ENCODE measurements at places on chromosomes 6 and 20.

GRCh38 chr20:37261714-37262113, at the start of gene GHRH:
TSS of gene GHRH (minus strand) at chr20:37261814. CDS start at chr20:37256889, 4,925 bp downstream.
- no peak for DNase-seq

- peak; percentile 55 for DNase-seq
Observed at GRCh38 chr6:70857387-70858077, 99.3 kb downstream of the B3GAT2 start.

DNA sequence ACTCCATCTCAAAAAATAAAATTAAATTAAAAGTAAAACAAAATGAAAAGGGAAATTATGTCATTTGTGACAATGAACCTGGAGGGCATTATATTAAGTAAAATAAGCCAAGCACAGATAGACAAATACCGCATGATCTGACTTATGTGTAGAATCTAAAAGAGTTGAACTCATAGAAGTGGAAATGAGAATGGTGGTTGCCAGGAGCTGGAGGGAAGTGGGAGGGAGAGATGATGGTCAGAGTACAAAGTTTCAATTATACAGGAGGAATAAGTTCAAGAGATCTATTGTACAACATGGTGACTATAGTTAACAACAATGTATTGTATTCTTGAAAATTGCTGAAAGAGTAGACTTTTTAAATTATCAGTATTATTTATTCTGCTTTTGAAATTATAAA, 183.4 kb downstream of the ID4 start:
- no peak for DNase-seq

GRCh38 chr6:82143041-82143481, 104.5 kb downstream of the IBTK start:
- DNase-seq = no peak

DNA sequence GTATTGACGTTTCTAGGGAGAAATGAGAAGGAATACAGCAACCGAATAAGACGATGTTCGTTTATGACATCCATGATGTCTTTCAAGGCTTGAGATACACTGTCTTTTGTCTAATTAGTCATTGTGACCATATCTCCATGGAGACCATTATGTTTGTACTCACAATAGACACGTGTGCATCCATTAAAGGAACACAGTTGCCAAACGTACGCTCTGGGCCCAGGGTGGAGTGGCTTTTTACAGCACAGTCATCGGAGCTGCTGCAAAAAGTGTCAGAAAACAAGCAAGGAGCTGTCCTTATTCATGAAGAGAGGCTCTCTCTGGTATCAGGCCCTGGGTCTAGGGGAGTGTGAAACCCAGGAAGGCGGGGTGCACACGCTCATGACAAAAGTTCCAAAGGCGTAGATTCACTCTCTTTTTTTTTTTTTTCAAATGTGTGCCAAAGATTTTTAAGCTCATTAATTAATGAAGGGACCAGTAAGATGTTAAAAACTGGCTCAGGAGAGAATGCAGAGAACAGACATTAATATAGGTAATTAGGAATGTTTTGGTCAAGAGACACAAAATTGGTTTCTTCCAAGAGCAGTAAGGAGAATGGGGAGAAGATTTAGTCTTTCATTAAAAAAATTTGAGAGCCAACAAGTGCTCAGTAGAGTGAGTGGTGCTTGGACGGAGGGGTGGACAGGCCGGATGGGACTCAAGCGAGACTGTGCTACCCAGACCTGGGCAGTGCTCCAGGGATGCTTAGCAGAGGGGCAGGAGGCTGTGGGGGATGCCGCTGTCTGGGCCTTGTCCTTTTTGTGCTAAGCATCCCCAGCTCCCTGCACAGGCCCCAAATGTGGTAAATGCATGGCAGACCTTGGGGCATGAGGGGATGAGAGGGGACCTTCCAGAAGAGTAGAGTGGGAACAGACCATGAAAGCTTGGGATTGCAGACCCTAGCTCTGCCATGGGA, 34.9 kb upstream of the GTSF1L start:
- DNase-seq = no peak

DNA sequence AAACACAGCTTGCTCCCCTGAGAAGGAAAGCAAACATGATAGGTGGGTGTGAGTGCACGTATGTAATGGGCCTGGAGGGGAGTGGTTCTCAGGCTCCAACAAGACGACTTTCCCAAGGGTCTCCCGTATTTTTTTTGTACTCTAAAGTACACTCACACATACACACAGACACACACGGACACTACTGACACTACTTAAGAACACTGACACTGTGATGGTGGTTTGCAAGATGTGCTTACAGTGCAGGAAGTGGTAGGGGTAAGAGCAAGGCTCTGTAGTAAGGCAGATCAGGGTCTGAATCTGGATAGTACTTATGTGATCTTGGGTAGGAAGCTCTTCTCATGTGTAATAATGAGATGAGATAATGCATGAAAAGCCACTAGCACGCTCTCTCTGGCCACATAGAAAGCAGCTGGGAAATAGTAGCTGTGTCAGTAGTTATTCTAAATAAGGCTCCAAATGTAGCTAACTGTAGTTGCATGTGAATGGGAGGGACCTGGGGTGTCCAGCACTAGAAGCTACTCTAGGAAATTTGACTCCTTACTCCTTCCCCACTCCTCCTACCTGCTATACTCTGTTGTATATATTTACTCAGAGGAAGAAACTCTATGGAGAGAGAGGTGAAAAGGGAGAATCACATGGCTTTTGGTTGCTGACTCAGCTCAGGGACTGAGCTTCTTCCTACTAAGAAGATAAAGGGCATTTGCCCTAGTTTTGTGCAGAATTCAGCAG, 8.4 kb upstream of the ZBTB24 start:
- DNase-seq = peak; percentile 50

GRCh38 chr6:163983679-163984078, 569.2 kb downstream of the QKI start:
- no peak for DNase-seq

- DNase-seq = no peak
Observed at GRCh38 chr6:65776332-65776731, 69.3 kb upstream of the EYS start.

DNA sequence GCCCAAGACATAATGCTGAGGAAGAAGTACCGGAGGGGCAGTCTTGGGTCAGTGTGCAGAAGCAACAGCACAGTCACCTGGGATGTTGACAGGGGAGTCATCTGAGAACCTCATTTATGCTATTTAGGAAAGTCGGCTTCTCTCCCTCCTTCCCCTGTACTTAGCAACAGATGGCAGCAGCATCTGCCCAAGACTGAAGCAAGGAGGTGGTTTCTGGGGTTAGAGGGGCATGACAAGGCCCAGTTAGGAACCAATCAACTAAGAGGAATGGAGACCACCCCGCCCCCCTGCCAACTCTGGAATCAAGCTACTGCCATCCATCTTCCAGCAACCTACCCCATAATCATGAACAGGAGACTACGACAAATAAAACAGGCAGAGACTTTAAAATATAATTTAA, 21.7 kb downstream of the RIPK1 start:
- no peak for DNase-seq

- no peak for DNase-seq
Observed at GRCh38 chr6:166926748-166927147, 29.6 kb downstream of the RNASET2 start.

GRCh38 chr6:137977206-137977605, 110.1 kb downstream of the TNFAIP3 start:
- no peak for DNase-seq

DNA sequence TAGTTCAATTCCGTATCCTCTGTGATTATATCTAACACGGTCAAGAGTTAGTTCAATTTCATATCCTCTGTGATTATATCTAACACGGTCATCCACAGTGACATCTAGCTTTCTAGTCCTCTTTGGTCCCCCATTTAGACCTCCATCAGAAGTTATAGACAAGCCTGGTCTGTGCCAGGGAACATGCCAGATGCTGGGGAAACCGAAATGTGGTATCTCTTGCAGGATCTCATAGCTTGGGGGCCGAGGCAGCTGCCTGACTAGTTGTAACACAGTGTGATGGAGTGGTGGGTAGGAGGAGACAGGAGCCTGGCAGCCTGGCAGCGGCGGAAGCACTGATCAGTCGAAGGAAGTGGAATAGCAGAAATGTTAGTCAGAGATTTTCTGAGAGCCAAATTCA, 13.8 kb upstream of the SMOC2 start:
- no peak for DNase-seq

DNA sequence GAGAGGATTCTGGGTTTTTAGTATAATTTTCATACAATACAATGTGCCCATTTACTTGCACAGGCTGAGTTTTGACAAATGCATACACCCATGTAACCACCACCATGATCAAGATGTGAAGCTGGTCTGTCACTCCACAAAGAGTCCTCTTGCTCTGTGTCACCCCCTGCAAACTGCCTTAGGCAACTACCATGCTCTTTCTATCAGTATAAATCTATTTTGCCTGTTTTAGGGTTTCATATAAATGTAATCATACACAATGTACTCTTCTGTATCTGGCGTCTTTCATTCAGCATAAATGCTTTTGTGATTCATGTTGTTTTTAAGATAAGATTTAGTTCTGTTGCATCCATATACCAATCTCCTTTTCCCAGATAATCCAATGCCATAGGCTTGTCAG, 181.9 kb upstream of the KCNG1 start:
- DNase-seq = no peak

Data from GM13977 (cell line).